ENCODE measurements at places on chromosomes 12 and 14.

DNA sequence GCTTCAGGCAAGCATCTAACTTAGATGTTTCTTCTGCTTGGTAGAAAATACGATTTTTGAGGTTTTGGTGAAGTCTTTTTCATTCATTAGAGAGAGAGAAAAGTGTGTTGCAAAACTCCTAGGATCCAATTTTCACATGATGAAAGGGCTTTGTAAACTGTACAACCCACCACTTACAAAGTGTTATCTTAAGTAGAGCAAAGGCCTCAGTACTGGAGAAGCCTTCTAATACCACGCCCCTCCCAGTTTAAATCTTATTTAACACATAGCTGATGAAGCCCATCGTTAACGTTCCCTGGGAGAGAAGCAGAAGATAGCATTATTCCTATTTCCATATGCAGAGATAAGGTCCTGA, 869 bp downstream of the APOLD1 start:
- no peak for DNase-seq

DNA sequence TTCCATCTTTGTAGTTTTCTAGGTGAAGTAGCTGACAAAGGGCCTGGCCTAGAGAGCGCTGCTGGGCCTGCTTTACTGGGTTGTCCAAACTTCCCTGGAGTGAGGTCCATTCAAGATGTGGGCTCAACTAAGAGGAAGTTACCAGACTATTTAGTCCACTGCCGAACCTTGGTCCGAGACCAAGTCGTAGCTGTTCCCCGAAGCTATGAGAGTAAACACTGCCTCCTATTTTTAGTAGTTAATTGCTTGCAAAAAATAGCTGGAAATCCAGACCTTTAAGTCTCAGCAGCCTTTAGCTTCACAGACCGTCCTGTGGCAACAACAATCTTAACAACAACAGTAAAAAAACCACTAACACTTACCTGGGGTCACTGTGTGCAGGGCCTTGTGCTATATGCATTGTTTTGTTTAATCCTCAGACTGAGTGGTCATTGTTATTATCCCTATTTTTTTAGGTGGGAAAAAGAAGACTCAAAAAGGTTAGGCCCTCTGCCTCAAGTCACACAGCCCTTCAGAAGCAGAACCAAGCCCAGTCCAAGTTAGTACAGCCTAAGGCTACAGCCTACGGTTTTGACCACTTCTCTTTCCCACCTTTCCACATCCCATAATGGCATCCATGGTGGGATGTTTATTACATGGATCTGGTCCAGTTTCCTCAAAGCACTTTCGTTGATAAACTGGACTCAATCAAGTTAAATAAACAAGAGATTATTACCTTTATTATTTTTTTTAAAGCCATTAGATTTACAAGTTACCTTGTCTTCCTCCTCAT, 30.6 kb downstream of the SOCS2 start:
- DNase-seq, result no peak

GRCh38 chr12:13443498-13443897, 247.0 kb downstream of the EMP1 start:
- no peak for DNase-seq

DNA sequence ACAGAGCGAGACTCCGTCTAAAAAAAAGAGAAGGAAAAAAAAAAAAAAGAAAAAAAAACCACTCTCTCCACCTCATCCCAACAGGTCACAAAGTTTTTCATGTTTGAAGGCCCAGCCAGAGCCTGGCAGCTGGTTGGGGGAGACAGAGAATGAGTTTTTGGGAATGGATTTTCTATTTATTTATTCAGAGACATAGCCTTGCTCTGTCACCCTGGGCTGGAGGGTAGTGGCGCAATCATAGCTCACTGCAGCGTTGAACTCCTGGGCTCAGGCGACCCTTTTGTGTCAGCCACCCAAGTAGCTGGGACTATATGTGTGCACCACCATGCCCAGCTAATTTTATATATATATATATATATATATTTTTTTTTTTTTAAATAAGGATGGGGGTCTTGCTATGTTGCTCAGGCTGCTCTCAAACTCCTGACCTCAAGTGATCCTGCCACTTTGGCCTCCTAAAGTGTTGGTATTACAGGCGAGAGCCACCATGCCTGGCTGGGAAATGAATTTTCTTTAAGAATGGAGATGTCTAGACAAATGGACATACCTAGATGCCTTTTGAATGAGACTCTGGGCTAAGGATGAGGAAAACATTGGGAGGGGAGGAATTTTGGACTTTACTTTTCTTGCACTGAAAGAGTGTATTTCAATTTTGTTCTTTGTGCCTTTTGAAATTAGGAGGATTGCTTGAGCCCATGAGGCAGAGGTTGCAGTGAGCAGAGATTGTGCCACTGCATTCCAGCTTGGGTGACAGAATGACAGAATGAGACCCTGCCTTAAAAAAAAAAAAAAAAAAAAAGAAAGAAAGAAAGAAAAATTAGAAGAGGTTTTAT, 16.9 kb upstream of the PPP1R1A start:
- DNase-seq, result no peak

DNA sequence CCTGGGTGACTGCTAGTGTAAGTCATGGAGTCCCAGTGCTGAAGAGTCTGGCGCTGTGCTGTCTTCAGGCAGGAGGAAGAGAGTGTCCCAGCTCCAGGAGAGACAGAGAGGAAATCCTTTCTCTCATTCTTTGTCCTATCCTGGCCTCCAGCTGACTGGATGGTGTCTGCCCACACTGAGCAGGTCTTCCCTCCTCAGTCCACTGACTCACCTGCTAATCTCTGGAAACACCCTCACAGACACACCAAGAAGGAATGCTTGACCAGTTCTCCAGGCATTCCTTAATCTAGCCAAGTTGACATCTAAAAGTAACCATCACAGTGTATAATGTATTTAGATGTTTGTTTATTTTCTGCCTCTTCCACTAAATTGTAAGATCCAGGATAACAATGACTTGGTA, 53.9 kb downstream of the EMP1 start:
- no peak for DNase-seq

DNA sequence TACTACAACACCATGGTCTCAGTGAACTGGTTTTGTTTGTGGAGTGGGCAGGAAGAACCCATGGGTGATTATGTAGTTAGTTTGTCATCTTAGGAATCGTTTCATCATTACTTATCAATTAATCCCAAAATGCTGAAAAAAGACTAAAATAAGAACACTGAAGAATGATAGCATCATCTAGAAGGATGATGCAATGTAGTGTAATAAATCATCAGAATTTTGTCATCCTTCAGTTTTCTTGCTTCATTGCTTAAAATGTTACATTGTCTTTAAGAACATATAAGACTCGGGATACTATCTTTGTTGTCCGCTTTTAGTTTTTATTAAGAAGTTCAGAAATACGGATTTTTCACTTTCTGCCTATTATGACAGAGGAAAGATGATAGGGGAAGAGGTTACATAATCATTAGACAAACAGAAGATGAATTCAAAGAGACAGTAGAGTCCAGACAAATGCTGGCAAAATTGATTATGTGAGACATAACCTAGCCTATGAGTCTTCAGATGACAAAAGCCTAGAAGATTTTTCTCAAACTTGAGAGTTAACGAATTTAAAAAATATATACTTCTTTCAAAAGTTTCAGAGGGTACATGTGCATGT, 10.8 kb upstream of the SMOC1 start:
- DNase-seq, result no peak

- no peak for DNase-seq
These were observed 145.7 kb downstream of the C12orf42 start for GRCh38 chr12:103350116-103350515.

GRCh38 chr12:49776413-49776812, 35.1 kb downstream of the TMBIM6 start:
- peak; percentile 78 for DNase-seq

DNA sequence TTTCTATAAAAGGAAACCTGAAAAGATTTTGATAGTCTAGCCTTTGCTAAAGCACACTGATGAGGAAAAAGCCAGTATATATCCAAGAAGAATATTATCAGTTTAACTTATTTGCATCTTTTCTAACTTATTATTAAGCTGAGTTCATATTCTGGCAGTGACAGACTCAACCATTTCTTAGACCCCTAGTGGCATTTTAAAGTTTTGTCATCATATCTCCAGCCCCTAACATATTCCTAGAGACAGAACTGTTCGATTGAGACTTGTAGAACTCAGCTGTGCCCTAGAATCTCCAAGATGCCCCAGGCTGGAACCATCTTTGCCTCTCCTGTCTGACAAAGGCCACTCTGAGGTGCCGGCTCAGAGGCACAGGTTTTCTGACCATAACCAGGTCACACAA, 365.6 kb downstream of the NELL2 start:
- no peak for DNase-seq

- no peak for DNase-seq
These were observed 58.6 kb downstream of the MON2 start for GRCh38 chr12:62525271-62525670.

DNA sequence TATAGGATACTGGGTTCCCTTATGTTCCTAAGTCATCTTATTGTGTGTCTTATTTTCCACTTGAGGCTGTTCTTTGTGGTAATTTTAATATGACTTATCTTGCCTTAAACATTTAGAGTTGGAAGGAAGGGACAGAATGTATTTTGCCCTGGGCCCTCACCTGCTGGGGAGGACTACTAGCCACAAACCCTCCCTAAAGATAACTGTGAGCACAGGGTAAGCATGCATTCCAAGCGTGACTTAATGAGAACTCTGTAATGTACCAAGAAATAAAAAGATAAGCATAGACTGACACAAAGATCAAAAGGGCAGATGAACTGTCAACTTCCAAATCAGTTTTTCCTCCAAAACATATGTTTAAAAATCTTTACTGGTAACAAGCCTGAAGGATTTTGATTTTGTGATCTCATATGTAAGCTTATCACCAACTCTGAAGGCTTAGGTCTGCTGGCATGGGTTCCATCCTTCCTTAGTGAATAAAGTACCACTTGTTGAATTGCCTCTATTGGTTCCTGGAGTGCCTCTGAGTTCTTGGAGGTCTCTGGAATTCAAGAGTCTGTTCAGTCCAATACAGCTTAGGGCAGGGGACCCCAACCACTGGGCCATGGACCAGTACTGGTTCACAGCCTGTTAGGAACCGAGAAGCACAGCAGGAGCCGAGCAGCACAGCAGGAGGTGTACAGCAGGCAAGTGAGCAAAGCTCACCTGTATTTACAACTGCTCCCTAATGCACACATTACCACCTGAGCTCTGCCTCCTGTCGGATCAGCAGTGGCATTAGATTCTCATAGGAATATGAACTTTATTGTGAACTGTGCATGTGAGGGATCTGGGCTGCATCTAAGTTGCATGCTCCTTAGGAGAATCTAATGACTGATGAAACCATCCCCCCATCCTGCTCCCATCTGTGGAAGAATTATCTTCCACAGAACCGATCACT, 29.8 kb upstream of the NFYB start:
- no peak for DNase-seq

DNA sequence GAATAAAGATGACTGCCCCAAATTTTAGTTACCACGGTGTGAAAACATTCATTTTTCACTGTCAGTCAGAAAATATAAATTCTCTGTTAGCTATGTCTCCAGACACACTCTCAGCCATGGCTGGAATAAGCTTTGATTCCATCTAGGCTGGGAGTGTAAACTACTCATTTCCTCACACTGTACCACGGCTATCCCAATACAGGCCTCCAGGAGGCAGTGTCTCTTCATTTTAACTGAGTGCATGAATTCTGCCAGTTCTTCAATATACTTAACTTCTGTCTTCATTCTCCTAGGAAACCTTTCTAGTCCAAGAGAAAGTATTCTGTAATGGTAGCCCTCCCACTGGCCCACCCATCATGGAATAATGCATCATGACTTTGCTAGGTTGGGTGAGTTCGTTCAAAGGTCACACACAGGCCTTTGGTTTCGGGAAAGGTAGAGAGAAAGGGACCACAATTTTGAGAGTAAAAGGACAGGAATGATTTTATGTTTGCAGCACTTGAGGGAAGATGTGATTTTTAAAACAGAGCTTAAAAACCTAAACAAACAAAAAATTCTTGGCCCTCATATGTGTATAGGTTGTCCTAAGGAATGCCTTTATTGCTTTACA, 381.1 kb downstream of the SEC23A start:
- peak; percentile 46 for DNase-seq

DNA sequence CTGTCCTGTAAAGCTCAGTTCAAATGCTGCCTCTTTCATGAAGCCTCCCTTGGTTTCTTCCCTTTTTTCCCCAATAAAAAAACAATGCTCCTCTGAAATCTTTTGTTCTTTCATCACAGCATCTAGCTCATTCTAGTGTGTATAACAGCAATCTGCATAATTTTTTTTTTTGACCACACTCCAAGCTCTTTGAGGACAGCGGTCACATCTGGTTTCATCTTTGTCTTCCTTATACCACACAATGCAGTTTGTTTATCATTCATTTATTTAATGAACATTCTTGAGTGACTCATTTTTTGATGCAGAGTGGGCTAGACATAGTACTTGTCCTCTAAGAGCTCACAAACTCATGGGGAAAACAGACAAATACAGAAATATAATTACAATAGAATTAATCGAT, 7.3 kb downstream of the GNG2 start:
- no peak for DNase-seq

DNA sequence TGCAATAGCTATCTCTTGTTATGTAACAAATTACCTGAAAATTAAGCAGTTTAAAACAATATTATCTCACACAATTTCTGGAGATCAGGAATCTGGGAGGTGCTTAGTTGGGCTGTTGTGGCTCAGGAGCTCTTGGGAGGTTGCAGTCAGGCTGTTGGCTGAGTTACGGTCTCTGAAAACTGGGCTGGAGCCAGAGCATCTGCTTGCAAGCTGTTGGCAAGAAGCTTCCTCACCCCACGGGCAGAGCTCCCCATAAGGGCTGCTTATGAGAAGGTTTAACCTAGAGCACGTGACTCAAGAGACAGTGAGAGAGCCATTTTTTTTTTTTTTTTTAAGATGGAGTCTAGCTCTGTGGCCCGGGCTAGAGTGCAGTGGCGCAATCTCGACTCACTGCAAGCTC, 346.8 kb downstream of the ATP23 start:
- no peak for DNase-seq

GRCh38 chr12:4202487-4202886, 71.1 kb upstream of the CCND2 start:
- no peak for DNase-seq

DNA sequence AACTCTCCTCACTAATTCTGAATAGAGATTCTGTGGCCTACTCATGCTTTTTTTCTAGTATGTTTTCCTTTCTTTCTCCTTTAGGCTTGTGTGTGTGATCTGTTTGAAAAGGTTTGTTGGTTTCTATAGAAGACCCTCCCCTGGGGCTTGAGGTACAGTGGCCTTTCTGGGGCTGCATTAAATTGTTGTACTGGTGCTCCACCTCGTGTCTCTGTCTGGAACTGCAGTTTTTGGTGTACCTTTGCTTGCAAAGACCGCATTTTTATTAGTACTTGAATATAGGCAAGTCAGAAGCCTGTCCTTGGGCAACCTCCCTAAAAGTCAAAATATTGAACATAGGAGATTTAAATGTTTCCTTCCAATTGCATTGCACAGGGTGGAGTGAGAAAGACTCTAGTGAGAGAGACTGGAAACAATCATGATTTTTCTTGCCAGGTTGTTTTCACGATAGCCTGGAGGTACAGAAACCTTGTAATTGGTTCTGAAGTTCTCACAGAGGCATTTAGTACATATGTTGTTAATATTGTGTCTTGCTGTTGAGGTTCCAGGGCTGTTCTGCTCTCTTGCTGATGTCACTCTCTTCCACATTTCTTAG, 39.0 kb downstream of the SLCO1B1 start:
- peak; percentile 90 for DNase-seq

- DNase-seq, result peak; percentile 93
These were observed at the start of gene NID2 for GRCh38 chr14:52068615-52069306. Gene NID2, minus strand, starts transcription at chr14:52069059. Its CDS starts 65 bp downstream, at chr14:52068994.
